SW 1271 (cell line): ENCODE measurements at places on chromosomes 11 and 22.

DNA sequence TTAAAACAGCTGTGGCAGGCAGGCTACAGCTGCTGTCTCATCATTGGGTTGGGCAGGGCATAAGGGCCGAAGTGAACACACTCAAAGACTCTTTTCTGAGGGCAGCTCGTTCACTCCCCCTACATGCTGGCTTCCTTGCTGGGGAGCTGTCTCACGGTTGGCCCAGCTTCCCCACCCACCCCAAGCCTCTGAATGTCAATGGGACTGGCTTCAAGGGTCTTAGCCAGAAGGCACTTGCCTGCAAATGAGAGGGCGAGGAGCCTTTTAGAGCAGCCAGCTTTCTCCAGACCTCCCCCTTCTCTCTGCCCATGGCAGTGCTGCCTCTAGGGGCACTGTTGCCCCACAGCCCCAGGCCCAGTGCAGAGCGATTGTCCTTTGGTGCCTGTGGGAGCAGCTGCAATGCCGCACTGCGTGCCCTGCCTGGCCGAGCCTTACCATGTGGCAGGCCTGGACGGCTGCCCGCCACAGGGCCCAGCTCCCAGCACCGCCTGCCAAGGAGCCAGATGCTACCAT is 94.7 kb upstream of the RASSF10 start:
- DNase-seq: no peak

GRCh38 chr11:94330789-94331188 is 26.4 kb downstream of the IZUMO1R start:
- DNase-seq: no peak

GRCh38 chr11:68825571-68825970 is 16.1 kb downstream of the CPT1A start:
- no peak for DNase-seq

DNA sequence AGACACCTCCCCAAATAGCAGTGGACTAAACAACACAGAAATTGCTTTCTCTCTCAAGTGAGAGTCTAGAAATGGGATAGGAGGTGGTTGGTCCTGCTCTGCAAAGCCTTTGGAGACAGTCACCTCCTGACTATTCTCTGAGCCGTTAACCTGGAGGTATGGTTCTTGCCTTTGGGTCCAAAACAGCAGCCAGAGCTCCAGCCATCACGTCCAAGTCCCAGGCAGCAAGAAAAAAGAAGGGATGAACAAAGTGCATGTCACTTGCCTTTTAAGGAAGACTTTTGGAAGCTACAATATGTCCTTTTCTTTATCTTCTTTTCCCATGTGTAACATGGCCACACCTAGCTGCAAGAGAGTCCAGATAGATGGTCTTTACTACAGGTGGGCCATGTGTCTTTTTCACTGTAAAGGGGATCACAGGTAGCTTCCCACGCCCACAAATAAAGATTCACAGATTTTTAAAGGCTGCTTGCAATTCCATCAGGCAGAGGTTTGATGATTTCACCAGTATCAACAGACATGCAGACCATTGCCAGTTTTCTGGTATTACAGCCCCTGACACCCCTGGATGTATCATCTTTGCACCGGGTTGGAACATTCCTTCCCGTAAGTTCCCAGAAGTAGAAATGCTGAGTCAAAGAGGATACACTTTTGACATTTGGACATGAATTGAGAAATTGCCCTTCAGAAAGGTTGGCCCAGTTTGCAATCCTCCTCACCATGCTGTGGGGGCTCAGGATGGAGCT is 66.0 kb downstream of the MYEOV start:
- no peak for DNase-seq

- no peak for DNase-seq
These were observed 34.4 kb downstream of the PRMT3 start for GRCh38 chr11:20421946-20422345.

GRCh38 chr22:36377022-36377631 is 10.6 kb downstream of the MYH9 start:
- DNase-seq: no peak
